ENCODE measurements at places on chromosomes 4 and X.
A peak's percentile ranks its signal among the peaks of the same experiment; 100 is the strongest.

DNA sequence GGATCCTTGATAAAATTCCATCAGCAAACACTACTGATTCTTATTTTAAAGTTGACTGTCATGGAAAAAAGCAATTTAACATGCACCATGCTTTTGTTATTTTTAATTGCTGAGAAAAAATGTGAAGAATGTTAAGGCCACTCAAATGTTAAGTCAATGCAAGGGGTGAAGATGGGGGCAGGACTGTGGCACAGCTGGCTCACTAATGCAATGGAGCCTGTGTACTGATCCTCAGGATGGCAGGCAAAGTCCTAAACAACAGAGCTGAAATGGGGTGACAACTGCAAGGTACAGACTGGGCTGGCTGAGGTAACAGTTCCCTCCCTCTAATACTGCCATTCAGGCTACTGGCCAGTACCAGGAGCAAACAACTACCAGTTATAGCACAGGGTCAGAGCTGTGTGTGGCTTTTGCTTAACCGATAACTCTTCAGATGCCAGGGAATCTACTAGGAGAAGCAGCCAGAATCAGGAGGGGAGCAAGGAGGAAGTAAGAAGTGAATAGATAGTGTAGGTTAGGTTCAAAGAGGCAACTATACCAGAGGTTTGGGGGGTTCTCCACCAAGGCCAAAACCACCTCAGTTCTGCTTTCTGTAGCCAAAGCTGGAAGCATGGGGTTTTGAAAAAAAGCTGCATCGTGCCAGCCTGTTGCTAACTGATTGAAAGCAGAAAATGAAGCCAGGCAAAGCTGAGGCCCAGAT is 372.6 kb downstream of the OPHN1 start:
- no peak for DNase-seq

- no peak for DNase-seq
Measured at GRCh38 chrX:19613645-19614323, 98.5 kb upstream of the MAP3K15 start.

- DNase-seq, result no peak
Measured at GRCh38 chrX:358651-359143, 28.0 kb downstream of the PPP2R3B start.

- DNase-seq, result no peak
Measured at GRCh38 chr4:577499-578450, 1.7 kb upstream of the TMEM271 start.

- DNase-seq, result no peak
Measured at GRCh38 chr4:158131027-158131426, 41.8 kb downstream of the GASK1B start.

DNA sequence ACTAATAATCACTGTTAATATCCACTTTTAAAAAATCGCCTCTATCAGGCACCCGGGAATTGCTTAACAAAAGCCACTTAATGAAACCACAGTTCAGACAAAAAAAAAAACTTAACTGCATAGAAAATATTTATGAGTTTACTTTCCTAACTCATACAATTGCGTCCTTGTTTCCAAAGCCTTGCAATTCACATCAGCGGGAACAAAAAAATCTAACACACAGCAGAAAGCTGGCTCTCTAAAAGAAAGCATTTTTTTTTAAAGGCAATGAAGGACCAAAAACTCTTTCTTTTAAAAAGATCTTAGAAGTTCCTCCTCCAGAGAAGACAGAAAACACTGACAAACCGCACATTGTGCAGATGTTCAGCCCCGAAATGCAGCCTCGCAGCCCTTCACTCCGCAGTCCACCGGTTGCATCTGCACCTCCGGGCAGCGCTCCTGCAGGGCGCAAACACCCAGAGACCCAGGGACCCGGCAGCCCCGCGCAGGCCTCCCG is 812 bp downstream of the FAT1 start:
- no peak for DNase-seq

GRCh38 chrX:34879886-34880285 is 62.7 kb upstream of the FAM47B start:
- DNase-seq, result no peak

- no peak for DNase-seq
Measured at GRCh38 chr4:8276358-8277240, 7.0 kb downstream of the HTRA3 start.

GRCh38 chrX:107565931-107566603 is 62.2 kb upstream of the PRPS1 start:
- DNase-seq, result no peak

DNA sequence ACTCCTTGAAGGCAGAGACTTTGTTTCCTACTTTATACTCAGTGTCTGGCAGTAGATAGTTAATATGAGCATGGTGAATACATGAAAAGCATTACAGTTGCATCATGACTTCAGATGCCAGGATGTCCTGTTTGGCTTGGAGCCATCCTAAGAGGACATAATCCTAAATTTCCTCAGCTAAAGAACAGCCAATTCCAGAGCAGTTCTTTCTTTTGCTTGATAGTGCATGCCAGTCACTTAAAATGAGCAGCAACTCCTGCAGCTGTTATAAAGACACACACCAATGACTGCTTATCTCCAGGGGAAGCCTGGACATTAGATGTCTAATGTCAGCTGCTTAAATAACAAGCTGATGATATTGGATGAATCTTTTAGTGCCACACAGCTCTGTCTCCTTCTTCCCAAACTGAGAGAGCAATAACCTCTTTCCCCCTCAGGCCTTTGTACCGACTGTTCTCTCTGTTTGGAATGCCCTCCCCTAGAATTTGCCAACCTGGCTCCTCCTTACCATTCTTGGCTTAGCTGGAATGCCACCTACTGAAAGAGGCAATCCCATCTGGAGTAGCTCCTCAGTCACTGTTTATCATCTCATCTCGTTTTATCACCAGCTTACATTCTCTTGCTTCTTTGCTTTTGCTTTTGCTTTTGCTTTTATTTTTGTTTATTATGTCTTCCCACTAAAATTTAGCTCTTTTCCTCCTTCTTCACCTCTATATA is 100.8 kb upstream of the USP38 start:
- no peak for DNase-seq

DNA sequence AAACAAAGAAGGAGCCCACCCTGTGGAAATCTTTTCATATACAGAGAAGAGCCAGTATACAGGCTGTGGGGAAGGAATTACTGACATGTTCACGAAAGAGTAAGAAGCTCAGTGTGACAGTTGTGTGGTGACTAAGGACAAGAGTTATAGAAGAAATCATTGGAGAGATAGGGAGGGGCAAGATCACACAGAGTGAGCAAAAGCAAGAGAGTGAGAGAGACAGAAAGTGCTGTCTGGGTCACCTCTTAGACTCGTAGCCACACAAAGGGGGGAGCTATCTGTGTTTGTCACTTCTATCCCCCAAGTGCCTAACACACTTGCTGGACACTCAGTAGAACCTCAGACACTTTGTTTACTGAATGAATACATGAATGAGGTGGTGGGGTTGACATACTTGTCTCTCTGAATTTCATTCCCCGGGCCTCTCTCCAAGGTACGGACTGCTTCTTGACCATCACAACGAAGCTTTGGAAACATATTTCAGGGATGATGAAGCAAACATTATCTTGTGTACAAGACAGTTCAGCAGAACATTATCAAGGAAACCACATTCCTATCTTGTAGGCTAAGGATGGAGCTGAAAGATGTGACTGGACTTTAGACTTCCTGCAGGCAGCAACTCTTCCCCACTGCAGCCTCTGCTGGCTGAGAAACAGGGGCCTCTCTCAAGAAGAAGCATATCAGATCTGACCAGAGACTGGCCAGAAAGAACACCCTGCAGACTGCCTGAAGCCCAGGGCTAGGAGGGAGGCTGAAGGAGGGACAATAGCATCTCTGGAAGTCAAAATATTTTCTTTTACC is 168.2 kb downstream of the AMELX start:
- DNase-seq, result no peak

DNA sequence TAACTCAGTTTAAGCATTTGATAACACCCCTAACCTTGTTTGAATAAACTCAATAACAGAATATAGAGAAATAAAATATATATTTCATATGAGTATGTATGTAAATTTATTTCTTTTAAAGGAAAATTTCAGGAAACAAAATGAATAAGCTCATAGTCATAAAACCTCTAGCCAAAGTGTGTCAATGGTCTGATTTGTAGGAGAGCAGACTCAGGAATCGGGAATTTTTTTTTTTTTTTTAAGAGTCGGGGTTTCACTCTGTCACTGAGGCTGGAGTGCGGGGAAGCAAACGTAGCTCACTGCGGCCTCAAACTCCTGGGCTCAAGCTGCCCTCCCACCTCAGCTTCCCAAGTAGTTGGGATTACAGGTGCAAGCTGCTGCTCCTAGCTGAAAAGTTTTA is 2.4 kb downstream of the PKD2 start:
- DNase-seq, result no peak

DNA sequence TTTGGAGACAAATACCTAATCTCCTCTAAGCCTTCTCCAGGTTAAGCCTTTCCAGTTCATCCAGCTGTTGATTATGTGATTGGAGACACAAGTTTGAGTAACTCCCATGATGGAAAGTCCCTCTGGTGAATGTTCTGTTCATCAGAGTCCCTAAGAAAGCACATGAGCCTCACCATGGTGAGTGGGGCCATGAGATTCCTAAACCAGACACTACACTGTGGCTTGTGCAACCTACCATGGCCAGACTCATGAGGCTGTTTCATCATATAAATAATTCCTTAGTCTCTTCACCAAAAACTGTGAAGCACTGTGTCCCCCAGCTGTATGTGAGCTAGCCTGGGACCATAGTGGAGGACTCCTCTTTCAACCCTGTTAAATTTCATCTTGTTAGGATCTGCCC is 14.4 kb downstream of the PKD2 start:
- no peak for DNase-seq

GRCh38 chrX:270848-271367 is 10.3 kb upstream of the PLCXD1 start:
- no peak for DNase-seq

GRCh38 chr4:139465922-139466321 is 12.0 kb downstream of the RAB33B start:
- DNase-seq, result no peak

GRCh38 chr4:176538217-176538925 is 218.6 kb downstream of the SPCS3 start:
- no peak for DNase-seq

DNA sequence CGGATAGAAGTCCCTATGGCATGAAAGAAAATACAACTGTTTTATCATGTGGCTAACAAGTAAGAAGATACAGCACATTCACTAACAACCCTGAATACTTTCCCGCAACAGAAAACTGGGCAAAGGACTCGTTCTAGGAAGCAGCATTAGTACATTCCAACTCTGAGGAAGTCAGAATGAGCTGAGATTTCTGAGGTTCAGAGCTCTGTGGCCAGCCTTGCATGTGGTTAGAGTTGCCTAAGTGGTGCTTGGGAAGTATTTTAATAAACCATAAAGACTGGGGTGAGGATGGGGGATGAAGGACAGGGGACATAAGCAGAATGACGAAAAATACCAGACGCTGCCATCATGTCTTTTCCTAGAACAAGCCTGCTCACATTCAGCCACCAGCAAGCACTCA is 82.2 kb downstream of the EFHC2 start:
- no peak for DNase-seq

GRCh38 chr4:15756361-15756861 is 21.7 kb upstream of the CD38 start:
- peak; percentile 12 for DNase-seq

DNA sequence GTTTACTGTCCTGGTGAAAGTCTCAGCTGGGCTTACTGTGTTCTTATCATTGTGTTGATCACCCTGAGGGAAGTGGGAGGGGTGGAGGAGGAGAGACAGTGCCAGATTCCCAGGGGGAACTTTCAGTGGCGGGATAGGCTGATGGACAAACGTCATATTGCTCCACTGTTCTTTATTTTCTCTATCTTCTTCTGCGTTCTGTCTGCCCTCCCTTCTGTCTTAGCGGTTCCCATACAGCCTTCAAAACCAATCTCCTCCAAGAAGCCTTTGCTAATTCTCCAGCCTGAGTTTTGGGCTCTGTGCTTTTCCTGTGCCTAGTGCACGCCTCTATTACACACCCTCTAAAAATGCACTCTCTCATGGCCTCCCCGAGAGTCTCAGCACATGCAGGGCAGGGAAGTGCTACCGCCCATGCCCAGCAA is 448.7 kb upstream of the FAT1 start:
- no peak for DNase-seq

DNA sequence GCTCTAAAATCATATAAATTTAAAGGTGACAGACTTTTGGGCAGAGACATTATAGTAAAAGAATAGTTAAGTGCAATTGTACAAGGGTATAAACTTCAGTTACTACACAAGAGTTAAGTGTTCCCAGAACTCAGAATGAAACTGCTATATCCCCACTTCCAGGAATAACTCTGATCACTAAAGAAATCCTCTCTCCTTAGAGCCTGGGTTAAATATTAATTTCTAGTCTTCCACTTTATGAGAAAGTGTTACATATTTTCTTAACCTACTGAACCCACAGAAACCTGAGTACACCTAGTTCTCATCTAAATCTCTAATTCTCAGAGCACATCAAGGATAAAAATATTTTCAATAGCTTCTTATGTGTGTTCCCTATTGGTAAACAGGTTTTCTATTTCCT is 99.1 kb upstream of the USP38 start:
- no peak for DNase-seq

DNA sequence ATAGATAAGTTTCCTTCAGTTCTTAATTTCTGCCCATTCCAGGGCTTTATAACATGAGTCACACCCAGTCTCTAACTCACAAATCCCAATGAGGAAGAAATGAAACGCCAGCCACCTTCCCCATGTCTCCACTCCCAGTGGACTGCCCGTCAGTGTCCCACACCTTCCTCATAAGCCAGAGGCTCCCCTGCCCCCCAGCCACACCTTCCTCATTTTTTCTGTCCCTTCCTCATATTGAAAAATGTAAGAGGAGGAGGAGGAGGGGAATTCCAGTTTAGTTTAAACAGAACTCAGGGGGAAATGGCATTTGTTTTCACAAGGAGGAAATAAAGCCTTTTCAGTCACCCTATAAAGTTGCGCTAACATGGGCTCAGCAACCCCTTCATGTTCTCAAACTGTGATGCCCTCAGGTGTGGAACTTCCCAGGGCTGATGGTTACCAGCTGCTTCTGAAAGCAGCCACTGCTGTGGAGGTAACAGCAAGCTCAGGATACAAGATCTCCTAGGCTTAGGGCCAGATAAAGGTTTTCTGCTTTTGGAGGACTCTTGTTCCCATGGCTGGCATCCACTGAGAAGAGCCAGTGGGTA is 97.8 kb downstream of the PARM1 start:
- DNase-seq, result no peak

DNA sequence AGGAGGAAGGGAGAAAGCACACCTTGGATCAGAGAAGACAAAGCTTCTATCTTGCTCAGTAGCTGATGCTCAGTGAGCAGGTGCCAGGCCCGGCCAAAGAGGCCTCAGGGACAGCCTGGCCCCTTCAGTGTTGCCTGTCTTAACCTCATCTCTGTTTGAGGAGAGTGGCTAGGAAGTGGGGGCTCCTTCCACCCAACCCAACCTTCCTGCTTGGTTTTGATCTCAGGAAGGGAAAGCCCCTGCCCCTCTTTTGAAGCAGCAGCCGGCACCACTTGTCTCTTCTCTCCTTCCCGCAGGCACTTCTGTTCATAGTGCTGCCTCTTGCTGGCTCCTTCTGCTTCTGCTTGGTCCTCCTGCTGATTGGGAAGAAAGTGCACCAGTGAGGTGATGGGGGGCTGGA is 2.4 kb upstream of the AFF2 start:
- DNase-seq, result no peak

- DNase-seq, result no peak
Measured at GRCh38 chr4:163309466-163309865, 22.9 kb downstream of the NPY1R start.

- DNase-seq, result no peak
Measured at GRCh38 chrX:139199933-139200332, 330.6 kb upstream of the F9 start.

GRCh38 chrX:129058405-129058804 is 464.9 kb downstream of the SMARCA1 start:
- no peak for DNase-seq

GRCh38 chrX:13386092-13386491 is 66.2 kb upstream of the ATXN3L start:
- no peak for DNase-seq

- no peak for DNase-seq
Measured at GRCh38 chrX:133434197-133434820, 19.0 kb upstream of the GPC4 start.
